ENCODE measurements at places on chromosomes 11 and 22.

DNA sequence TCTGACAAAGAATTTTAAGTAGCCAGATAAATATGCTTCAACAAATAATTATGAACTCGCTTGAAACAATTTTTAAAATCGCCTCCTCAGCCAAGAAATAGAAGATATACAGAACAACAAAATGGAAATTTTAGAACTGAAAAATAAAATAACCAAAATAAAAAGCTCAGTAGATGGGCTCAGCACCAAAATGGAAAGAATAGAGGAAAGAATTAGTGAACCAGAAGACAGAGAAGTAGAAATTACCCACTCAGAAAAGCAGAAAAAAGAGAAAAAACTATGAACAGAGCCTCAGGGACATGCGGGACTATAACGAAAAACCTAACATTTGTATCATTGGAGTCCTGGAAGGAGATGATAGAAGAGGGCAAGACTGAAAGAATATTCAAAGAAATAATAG is 7.4 kb downstream of the COMMD9 start:
- DNase-seq = no peak

DNA sequence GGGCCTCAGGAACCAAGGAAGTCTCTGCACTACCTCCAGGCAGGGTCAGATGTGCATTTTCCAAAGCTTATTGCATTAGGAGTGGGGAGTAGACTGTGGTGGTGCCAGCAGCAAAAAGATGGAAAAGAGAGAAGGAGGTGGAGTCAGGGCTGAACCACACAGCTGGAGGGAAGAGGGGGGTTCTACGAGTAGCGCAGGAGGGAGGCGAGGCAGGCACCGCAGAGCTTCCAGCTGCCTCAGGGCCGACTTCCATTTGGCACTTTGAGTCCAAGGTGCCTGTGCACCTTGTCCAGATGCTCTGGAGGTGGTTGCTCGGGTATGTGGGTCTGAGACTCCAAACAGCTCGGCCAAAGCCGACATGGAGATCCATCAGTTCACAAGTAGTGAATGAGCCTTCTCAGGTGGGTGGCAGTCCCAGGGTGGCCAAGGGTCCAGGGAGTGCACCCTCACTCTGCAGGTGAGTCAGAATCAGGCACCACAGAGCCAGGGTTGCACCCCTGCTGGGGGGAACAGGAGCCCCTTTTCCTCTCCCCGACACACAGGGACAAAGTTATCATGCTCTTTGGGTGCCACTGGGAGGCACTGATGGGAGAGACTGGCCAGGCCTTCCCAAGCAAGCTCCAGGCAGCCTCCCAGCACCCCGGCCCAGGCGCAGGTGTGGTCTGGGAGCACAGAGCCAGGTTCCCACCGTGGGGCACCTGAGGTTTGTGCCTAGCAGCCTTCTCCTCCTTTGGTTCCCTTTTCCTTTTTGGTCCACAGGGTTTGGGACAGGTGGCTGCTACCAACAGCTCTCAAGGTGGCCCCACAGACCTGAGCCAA is 30.2 kb downstream of the GGT5 start:
- DNase-seq = no peak

GRCh38 chr22:39290724-39291161 is 28.7 kb downstream of the RPL3 start:
- no peak for DNase-seq

DNA sequence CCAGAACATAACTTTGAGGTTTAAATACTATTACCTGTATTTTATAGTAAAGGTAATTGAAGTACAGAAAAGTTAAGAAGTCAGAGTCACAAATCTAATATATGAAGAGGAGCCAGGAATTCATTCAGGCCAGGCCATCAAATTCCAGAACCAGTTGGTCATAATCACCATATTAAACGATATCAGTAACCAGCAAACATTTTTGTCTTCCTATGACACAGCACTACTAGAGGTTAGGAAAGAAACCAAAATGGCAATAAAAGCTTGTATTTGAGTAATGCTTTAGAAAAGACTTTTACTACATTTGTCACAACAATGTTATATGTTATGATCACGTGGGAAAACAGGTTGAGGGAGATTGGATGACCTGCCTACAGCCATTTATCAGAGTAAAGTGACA is 62.2 kb downstream of the DKK3 start:
- DNase-seq = no peak

- no peak for DNase-seq
These were observed 3.5 kb downstream of the MUC5B start for GRCh38 chr11:1226226-1226985.

DNA sequence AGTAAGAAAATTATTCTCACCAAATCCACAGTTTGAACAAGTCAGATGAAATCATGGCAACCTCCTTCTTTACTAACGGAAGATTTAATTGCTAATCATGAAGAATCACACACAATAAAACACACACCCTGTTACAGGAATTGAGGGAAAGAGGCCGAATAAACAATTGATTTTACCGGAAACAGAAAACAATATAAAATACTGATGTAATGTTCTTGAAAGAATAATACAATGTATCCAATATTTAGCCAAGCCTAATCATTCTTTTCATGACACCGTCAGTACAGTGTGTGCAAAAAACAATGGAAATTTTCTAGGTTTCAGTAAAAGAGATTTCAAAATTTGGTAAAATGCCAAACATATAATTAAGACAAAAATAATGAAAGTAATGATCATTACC is 23.4 kb downstream of the ASRGL1 start:
- no peak for DNase-seq
